SK-N-SH (cell line): ENCODE measurements at places on chromosomes 2 and 18.

GRCh38 chr2:163731735-163732134 lies 4.1 kb downstream of the FIGN start:
- peak overlapping the region; percentile 21; the same call in 1 of the 2 replicates for H3K27ac ChIP-seq
- no peak overlapping the region; the same call in 1 of the 2 replicates for H3K4me3 ChIP-seq
- no peaks in the 10 kb centered on the region for H3K27me3 ChIP-seq

DNA sequence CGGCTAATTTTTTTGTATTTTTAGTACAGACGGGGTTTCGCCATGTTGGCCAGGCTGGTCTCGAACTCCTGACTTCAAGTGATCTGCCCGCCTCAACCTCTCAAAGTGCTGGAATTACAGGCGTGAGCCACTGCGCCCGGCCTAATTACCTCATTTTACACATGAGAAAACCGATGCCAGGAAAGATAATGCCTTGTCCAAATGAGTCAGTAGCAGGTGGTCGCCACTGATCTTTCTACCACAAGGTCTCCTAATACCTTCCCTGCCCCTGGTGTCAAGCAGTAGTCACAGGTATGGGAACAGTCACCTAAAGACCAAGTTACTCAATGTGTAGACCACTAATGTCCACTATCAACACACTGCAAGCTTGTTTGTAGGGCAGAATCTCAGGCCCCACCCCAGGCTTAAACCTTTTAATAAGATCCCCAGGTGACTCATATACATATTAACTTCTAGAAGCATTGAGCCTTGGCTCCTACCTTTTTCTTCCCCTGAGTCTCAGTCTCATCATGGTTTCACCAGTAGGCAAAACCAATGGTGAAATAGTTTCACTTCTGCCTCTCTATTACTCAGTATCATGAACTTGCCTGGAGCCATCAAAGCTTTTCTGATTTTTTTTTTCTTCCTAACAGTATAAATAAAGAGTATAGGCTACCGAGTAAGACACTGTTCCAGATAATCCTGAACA lies 6.9 kb upstream of the EPB41L5 start:
- no peaks in the 10 kb centered on the region for H3K27me3 ChIP-seq
- H3K4me3 ChIP-seq = no peak overlapping the region
- DNase-seq = no peak
- H3K4me1 ChIP-seq = no peaks in the 10 kb centered on the region
- H3K27ac ChIP-seq = no peak overlapping the region
- H3K36me3 ChIP-seq = no peaks in the 10 kb centered on the region

- no peak overlapping the region for H3K4me3 ChIP-seq
- no peak for DNase-seq
- H3K36me3 ChIP-seq = peaks cover 86% of the 10 kb centered on the region
- H3K4me1 ChIP-seq = peaks cover 3% of the 10 kb centered on the region; the same call in 1 of the 2 replicates
- H3K27me3 ChIP-seq = no peaks in the 10 kb centered on the region
These were observed 24.2 kb upstream of the C2orf42 start for GRCh38 chr2:70214953-70215549.

GRCh38 chr18:59093668-59094067 lies 46.0 kb upstream of the SEC11C start:
- H3K27ac ChIP-seq = no peak overlapping the region
- no peak overlapping the region for H3K4me3 ChIP-seq
- no peaks in the 10 kb centered on the region for H3K4me1 ChIP-seq
- H3K27me3 ChIP-seq = no peaks in the 10 kb centered on the region

- H3K4me3 ChIP-seq = no peak overlapping the region
- DNase-seq = no peak
- no peak overlapping the region for H3K27ac ChIP-seq
- no peaks in the 10 kb centered on the region for H3K36me3 ChIP-seq
- no peaks in the 10 kb centered on the region for H3K4me1 ChIP-seq
These were observed 103.0 kb upstream of the TMEM200C start for GRCh38 chr18:5998166-5998881.

- no peaks in the 10 kb centered on the region for H3K36me3 ChIP-seq
- no peaks in the 10 kb centered on the region for H3K4me1 ChIP-seq
- no peak overlapping the region for H3K4me3 ChIP-seq
- DNase-seq = peak; percentile 71
- H3K27ac ChIP-seq = no peak overlapping the region
- no peaks in the 10 kb centered on the region for H3K27me3 ChIP-seq
These were observed 11.0 kb upstream of the UBE2F start for GRCh38 chr2:237955640-237956401.

DNA sequence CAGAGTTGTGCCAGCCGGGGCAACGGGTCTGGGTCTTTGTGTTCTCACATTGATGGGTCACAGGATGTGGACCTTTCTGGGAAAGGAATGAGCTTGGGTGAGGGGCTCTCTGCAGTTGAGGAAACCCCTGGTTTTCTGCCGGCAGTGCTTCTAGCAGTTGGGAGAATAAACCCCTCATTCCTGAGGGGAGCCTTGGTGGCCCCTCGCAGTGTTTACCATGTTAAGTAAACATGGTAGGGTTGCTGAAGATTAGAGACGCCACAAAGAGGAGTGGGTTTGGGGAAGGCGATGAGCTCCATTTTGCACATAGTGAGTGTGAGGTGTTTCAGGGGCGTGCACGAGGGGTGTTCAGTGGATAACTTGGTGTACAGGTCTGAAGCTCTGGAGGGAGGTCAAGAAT lies 27.7 kb upstream of the PUM2 start:
- H3K36me3 ChIP-seq = no peaks in the 10 kb centered on the region
- no peaks in the 10 kb centered on the region for H3K4me1 ChIP-seq
- H3K27ac ChIP-seq = no peak overlapping the region
- no peak for DNase-seq

GRCh38 chr2:105644174-105644980 lies 100.3 kb upstream of the NCK2 start:
- no peaks in the 10 kb centered on the region for H3K27me3 ChIP-seq
- H3K36me3 ChIP-seq = no peaks in the 10 kb centered on the region
- H3K4me3 ChIP-seq = no peak overlapping the region
- H3K27ac ChIP-seq = no peak overlapping the region

GRCh38 chr2:19901442-19902215 lies at the start of gene TTC32:
TSS of gene TTC32 (minus strand) at chr2:19901983. CDS start at chr2:19901854, 129 bp downstream.
- peak within 1 kb of the TSS; percentile 100 for H3K27ac ChIP-seq
- peaks cover 11% of the 10 kb centered on the region for H3K36me3 ChIP-seq
- peak within 1 kb of the TSS; percentile 85 for H3K4me3 ChIP-seq
- no peaks in the 10 kb centered on the region for H3K27me3 ChIP-seq

- peaks cover 8% of the 10 kb centered on the region; the same call in 1 of the 2 replicates for H3K4me1 ChIP-seq
- peak overlapping the region; percentile 42 for H3K4me3 ChIP-seq
- no peak overlapping the region for H3K27ac ChIP-seq
- DNase-seq = peak; percentile 45
- no peaks in the 10 kb centered on the region for H3K36me3 ChIP-seq
These were observed 57.8 kb upstream of the KIF5C start for GRCh38 chr2:148817210-148817708.

DNA sequence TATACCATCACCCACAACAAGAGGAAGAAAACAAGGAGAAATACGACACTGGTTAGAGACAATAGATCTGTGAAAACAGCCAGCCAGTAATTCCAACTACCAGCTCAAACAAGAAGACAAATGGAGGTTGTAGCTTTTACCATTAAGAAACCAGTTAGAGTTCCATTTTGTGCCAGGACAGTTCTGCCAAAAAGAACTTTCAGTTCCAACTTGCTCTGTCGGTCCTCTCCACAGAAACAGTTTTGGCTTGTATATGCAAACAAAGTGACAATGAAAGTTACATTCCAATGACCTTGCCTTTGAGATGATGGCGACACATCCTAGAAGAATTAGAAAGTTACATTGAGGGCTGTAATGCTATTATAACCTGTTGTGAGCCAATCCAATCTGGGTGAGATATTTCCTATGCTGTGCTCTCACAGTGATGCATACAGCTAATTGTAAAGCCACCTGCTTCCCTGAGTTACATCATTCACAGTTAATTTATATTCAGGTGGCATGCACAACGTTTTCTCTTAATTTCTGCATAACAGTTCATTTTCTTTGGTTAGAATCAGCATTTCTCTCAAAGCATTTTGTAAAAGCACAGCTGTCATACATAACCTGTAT lies 1378.4 kb upstream of the PIK3C3 start:
- no peaks in the 10 kb centered on the region for H3K36me3 ChIP-seq
- H3K27ac ChIP-seq = no peak overlapping the region
- no peak for DNase-seq

DNA sequence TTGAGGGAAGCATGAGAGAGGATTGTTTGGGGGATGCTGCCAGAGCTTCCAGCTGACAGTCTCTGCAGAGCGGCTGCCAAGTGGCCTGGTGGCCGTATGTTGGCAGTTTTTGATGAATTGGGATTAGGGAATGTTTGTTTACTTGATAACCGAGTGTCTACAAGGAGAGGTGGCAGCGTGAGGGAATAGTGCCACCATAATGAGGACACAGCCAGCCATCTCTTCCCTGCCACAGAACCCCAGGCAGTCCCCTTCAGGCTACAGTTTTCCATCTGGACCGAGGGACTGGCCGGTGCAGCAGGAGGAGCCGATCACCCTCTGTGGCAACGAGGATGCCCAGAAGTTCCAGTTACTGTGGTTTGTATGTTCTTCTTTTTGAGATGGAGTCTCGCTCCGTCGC lies 55.2 kb downstream of the TRAPPC12 start:
- H3K4me1 ChIP-seq = peaks cover 28% of the 10 kb centered on the region
- DNase-seq = peak; percentile 44
- H3K36me3 ChIP-seq = peaks cover 63% of the 10 kb centered on the region
- H3K27me3 ChIP-seq = no peaks in the 10 kb centered on the region

DNA sequence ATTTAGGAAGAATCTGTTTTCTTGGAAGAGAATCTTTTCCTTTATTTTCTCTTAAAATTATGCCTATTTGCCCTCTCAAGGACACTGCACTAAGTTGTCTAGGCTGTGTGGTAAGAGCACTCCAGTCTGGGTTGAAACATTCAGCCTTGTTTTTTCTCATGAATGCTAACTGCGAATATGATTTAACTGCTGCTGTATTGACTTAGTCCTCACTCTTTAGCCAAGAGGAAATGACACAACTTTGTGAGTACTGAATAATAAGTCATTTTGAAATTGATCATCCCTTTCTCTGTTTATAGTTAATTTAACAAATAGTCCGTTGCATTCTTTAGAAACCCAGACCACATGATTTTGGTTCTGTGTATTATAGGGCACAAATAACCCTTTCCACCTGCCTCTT lies 4.5 kb upstream of the RND3 start:
- no peaks in the 10 kb centered on the region for H3K36me3 ChIP-seq
- H3K4me1 ChIP-seq = no peaks in the 10 kb centered on the region; the same call in 1 of the 2 replicates
- no peak for DNase-seq
- no peaks in the 10 kb centered on the region for H3K27me3 ChIP-seq
- H3K27ac ChIP-seq = no peak overlapping the region
- H3K4me3 ChIP-seq = no peak overlapping the region

- no peak overlapping the region for H3K4me3 ChIP-seq
- H3K27ac ChIP-seq = peak overlapping the region; percentile 75
- no peaks in the 10 kb centered on the region for H3K36me3 ChIP-seq
- peaks cover 2% of the 10 kb centered on the region; the same call in 1 of the 2 replicates for H3K4me1 ChIP-seq
- DNase-seq = no peak
- H3K27me3 ChIP-seq = no peaks in the 10 kb centered on the region
These were observed 82.3 kb upstream of the RND3 start for GRCh38 chr2:150569761-150570160.

- no peak overlapping the region for H3K27ac ChIP-seq
- peaks cover 17% of the 10 kb centered on the region for H3K4me1 ChIP-seq
- no peaks in the 10 kb centered on the region for H3K36me3 ChIP-seq
- no peak overlapping the region for H3K4me3 ChIP-seq
These were observed 48.9 kb upstream of the STPG4 start for GRCh38 chr2:47203995-47204394.

- H3K27me3 ChIP-seq = no peaks in the 10 kb centered on the region
- peaks cover 68% of the 10 kb centered on the region for H3K36me3 ChIP-seq
- no peaks in the 10 kb centered on the region for H3K4me1 ChIP-seq
These were observed 60.5 kb downstream of the HDLBP start for GRCh38 chr2:241254904-241255351.

DNA sequence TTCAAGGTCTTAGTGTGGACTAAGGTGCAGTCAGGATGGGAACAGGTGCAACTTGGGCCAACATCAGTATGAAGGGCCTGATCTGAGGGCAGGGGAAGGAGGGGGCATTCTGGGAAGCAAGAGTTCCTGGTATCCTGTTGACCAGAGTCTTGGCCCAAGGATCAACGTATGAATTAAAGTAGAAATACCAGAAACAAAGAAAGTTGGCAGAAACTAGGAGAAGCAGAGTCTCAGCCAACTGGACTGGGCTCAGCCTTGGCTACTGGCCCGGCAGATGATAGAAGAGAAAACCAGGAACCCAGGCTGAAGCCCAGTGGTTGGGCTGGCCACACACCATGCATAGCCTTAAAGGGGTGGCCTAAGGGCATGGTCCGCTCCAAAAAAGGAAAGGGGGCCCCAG lies 2.3 kb downstream of the CETN1 start:
- H3K27ac ChIP-seq = no peak overlapping the region
- no peaks in the 10 kb centered on the region for H3K4me1 ChIP-seq
- DNase-seq = no peak
- H3K36me3 ChIP-seq = no peaks in the 10 kb centered on the region

- no peak overlapping the region for H3K27ac ChIP-seq
- peak overlapping the region; percentile 49 for H3K4me3 ChIP-seq
- peaks cover 3% of the 10 kb centered on the region for H3K36me3 ChIP-seq
- H3K27me3 ChIP-seq = no peaks in the 10 kb centered on the region
These were observed 618 bp upstream of the LYPD1 start for GRCh38 chr2:132670496-132671150.

- H3K4me1 ChIP-seq = no peaks in the 10 kb centered on the region
- no peaks in the 10 kb centered on the region for H3K36me3 ChIP-seq
- no peak overlapping the region for H3K27ac ChIP-seq
- DNase-seq = no peak
These were observed 194.6 kb downstream of the CYRIA start for GRCh38 chr2:16470936-16471490.

- no peaks in the 10 kb centered on the region for H3K27me3 ChIP-seq
- H3K27ac ChIP-seq = no peak overlapping the region
- no peaks in the 10 kb centered on the region for H3K36me3 ChIP-seq
- H3K4me3 ChIP-seq = no peak overlapping the region
- no peaks in the 10 kb centered on the region for H3K4me1 ChIP-seq
- DNase-seq = no peak
These were observed 1196.9 kb upstream of the CHAC2 start for GRCh38 chr2:52570716-52571115.

DNA sequence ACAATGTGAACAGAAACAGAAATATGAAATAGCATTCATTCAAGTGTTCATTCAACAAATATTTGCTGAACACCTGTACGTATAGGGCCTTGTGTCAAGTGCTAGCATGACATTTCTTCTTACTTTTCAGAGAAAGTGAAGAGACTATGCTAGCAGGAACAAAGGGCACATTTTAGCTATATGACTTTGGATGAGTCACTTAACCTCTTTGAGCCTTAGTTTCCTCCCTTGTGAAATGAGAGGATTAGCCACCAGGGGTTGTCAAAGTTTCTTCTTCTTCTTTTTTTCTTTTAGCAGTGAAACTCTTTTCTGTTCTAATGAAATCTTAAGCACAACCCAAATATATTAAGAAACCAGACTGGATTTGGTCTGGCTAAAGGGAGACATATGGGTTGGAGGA lies 53.1 kb downstream of the FIGN start:
- no peak overlapping the region for H3K27ac ChIP-seq
- DNase-seq = no peak
- no peaks in the 10 kb centered on the region; the same call in 1 of the 2 replicates for H3K4me1 ChIP-seq
- H3K36me3 ChIP-seq = no peaks in the 10 kb centered on the region

- no peaks in the 10 kb centered on the region for H3K27me3 ChIP-seq
- no peak overlapping the region for H3K27ac ChIP-seq
- no peak for DNase-seq
- no peak overlapping the region for H3K4me3 ChIP-seq
- no peaks in the 10 kb centered on the region for H3K36me3 ChIP-seq
These were observed 150.3 kb downstream of the CALCRL start for GRCh38 chr2:187297801-187298200.

- no peak for DNase-seq
- no peak overlapping the region for H3K27ac ChIP-seq
- H3K36me3 ChIP-seq = no peaks in the 10 kb centered on the region
- H3K4me1 ChIP-seq = no peaks in the 10 kb centered on the region
- no peak overlapping the region for H3K4me3 ChIP-seq
These were observed 520.5 kb downstream of the KCNJ3 start for GRCh38 chr2:155218945-155219344.
